ENCODE measurements at places on chromosomes 5 and 9.

- DNase-seq, result no peak
Measured at GRCh38 chr9:80378669-80379293, 807.0 kb downstream of the TLE4 start.

GRCh38 chr5:53109056-53109442 lies 508 bp downstream of the MOCS2 start:
- no peak for DNase-seq

DNA sequence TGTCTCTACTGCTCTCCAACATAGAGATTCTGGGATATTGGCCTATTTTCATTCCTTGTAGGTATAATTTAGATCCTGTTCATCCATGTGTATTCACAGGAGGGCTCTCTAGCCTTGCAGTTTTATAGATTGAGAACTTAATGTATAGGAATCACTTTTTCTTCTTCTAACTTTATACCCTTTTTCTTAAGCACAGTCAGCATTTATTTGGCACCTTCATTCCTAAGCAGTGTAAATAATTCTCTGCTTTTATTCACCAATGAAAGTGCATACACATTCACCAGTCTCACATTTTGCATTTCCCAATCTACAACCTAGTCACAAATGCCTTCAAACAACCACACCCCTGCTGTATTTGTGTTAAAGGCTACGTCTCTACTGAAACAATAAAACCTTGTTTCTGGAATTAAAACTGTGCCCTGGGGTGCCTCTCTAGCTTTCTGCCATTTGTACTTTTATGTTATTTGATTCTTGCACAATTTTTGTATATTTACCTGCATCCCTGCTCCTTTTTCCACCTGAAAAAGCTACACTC lies 49.3 kb downstream of the NREP start:
- no peak for DNase-seq

GRCh38 chr5:16856531-16856930 lies 79.6 kb downstream of the MYO10 start:
- DNase-seq, result no peak

- no peak for DNase-seq
Measured at GRCh38 chr5:175698401-175699115, 40.7 kb downstream of the HRH2 start.

- DNase-seq, result no peak
Measured at GRCh38 chr5:72569408-72569944, 62.3 kb upstream of the ZNF366 start.

- no peak for DNase-seq
Measured at GRCh38 chr5:154793599-154794524, 38.7 kb downstream of the LARP1 start.

- DNase-seq, result no peak
Measured at GRCh38 chr5:109759306-109759705, 69.6 kb downstream of the MAN2A1 start.

GRCh38 chr5:33738967-33739366 lies 152.8 kb downstream of the ADAMTS12 start:
- no peak for DNase-seq

DNA sequence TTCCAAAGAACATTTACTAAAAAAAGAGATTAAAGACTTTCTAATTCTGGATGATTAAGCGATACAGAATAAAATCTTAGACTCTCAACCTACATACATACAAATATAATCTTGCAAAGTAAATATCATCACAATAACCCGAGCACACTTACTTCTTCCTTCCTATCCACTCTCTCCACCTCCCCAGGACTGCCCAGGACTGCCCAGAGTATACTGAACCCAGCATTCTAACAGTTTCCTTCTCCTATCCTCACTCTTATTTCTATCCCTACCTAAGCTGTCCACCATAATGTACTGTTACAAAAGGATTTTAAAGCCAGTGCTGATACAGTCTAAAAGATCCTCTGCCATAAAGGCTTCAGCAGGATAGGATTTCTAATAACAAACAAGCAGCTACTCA lies 413.3 kb upstream of the POU5F2 start:
- no peak for DNase-seq

GRCh38 chr5:89830691-89831090 lies 578.9 kb downstream of the CETN3 start:
- DNase-seq, result no peak

DNA sequence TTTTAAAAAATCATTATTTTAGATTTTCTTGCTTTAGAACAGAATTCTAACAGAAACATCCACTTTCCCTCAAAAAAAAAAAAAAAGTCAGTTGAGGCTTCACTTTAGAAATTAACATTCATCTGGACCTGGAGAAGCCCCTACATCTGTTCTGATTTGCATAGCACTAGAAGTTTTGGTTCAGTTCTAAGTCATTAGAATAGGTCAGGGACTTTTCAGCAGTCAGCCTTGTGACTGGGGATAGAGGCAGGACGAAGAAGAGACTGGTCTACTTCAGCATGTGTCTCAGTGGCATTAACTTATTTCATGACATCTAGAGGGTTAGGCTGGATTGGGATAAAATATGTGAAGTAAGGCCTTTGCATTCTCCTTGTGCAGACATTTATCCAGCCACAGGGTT lies 215.8 kb upstream of the DAB2 start:
- DNase-seq, result no peak

- DNase-seq, result no peak
Measured at GRCh38 chr9:136961279-136962065, 9.4 kb downstream of the LCN12 start.

- no peak for DNase-seq
Measured at GRCh38 chr5:55934115-55934613, 60.6 kb downstream of the IL6ST start.

DNA sequence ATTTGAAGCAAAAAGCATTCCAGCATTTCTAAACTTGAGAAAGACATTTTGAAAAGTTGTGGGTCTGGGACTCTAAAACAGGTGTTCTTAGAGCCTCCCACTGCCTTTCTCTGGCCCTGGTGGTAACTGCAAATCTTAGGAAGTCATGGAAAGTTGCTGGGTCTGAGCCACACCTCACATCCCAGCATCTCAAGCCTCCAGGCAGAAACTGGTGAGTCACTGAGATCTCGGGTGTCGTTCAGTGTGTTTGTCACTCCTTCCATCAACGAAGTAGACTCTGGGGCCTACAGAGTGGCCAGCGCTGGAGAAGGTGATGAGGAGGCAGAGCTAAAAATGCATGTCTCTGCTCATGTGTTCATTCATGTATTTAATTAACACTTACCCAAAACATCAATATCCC lies 59.6 kb upstream of the C5orf58 start:
- DNase-seq, result no peak

DNA sequence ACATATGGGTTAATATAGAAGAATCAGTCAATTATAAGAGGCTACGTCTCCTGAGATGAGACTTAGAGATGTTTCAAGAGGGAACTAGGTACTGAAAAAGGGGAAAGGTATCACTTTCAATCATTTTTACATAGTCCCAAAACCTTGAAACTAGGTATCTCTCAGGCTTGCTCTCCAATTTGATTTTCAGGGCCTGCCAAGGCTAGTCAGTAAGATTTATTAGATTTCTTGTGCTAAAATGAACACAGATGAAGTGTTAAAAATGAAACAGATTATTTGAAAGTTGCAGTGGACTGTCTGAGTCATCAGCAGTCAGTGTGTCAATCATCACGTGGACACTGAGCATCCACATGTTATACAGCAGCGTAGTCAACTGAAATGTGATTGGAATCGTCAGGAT lies 591.1 kb downstream of the DTWD2 start:
- no peak for DNase-seq

GRCh38 chr9:121782514-121783110 lies 131.2 kb downstream of the DAB2IP start:
- no peak for DNase-seq

- DNase-seq, result no peak
Measured at GRCh38 chr5:94778732-94779131, 160.3 kb downstream of the SLF1 start.

- peak; percentile 45 for DNase-seq
Measured at GRCh38 chr9:92634712-92635605, 35.0 kb downstream of the IPPK start.

GRCh38 chr9:127344368-127345000 lies 52.5 kb upstream of the SLC2A8 start:
- DNase-seq, result no peak

GRCh38 chr5:137957948-137958347 lies 68.7 kb downstream of the PKD2L2 start:
- DNase-seq, result no peak

DNA sequence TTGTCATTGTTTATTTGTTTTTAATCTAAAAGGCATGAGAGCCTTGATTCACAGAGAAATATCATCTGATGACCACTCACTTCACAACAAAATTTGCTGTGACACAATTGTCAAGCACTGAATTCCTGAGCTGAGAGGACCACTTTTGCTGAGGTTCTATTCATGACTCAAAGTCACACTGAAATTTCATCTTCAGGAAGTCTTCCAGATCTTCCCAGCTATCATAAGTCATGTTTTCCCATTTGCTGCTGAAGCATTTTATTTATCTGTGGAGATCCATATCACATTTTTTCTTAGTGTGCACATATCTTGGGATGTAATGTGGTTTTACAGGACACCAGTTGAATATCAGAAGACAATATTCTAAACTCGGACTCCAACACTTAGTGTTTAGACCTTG lies 255.1 kb upstream of the TRIM32 start:
- no peak for DNase-seq

DNA sequence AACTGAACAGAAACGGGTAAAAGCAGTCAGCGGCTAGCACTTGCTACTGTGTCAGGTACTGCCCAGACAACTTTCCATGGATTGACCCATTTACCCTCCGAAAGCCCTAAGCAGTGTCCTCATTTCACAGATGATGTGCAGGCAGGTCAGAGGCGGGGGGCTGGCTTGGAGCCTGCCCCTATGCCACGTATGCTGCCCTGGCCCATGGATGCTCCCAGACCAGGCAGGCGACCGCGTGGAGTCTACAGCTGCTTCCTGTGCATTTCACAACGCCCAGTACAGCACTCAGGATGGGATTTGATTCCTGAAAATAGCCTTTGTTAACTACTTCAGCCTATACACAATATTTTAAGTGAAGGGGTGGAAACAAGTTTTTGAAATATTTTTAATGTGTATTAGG lies 202.9 kb downstream of the NXNL2 start:
- no peak for DNase-seq

DNA sequence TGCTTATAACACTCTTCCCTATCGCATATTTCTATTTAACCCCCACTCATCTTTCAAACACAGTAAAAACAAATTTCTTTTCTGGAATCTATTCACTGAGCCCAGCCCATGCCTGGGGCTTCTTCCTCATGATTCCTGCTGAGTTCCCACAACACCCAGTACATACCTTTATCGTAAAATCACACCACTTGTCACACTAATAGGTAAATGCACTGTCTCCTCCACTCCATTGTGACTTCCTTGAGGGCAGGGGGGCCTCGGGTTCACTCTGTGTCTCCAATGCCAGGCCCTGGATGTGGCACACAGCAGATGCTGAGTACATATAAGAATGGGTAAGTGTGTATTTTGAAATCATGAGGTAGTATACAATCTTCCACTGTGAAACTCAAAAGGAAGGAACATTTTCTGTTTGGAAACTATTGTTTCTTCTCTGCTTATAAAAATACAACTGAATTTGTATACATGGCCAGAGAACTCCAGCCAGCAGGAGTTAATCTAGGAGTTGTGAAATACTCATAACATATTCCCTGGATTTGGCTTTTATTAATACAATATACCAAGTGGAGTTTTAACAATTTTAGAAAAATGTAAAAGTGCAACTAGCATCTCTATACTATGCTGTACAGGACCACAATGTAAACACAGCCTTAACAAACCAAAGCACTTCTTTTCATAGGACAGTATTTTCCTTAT lies 7.2 kb downstream of the PLK2 start:
- no peak for DNase-seq

DNA sequence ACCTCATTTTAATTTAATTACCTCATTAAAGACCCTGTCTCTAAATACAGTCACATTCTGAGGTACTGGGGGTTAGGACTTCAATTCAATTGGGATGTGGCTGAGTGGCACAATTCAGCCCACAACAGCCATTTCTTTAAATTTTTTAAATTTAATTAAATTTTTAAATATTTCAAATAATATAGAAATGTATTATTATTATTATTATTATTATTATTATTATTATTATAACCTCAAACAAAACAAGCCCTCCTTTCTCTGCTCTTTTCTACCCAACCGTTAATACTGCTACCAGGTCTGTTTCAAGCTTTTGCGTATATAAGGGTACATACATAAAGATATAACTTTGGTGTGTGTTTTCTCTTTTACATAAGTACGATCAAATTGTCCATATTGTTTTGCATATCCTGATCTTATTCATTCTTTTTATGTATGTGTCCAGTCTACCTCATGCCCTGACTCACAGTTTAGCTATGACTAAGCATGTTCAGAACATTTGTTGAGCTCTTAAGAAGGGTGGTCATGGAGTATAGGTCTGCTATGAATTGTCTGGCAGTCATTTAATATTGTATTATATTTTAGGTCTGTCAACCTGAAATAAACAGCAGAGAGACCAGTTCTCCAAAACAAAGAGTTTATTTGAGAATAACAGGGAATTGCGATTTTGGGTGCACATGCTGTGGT lies 16.1 kb upstream of the RAB14 start:
- DNase-seq, result no peak

DNA sequence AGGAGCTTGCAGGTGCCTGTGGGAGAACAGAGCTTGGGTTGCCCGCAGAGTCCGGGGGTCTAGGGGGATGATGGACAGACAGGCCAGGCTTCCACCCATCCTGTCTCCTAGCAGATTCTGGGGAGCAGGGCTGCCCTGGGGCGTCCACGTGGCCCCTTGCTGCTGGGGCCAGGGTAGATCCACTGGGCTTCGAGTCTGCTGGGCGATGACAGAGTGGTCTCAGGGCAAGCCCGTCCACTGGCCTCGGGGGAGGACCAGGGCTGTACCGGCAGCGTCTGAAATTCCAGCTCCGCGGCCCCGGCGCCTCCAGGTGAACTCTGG lies 124.2 kb upstream of the IRX4 start:
- no peak for DNase-seq

DNA sequence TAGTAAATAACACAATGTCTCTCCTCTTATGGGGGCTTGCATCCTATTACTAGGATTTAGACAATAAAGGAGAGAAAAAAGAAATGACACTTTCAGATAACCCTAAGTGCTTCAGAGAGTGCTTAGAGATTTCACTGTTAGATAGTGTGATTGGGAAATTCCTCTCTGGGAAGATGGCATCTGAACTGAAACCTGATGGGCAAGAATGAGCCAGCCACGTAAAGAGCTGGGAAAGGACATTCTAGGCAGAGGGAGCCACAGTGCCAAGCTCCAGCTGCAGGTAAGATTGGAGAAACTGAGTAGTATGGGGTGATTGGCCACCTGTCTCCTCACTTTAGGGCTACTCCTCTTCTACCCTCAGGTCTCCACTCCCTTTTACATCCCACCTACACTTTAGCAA lies 14.5 kb downstream of the CDO1 start:
- no peak for DNase-seq

Data from activated T-cell treated with anti-CD3 and anti-CD28 coated beads for 24 hours (primary cell).